ENCODE measurements at places on chromosomes 4 and X.

DNA sequence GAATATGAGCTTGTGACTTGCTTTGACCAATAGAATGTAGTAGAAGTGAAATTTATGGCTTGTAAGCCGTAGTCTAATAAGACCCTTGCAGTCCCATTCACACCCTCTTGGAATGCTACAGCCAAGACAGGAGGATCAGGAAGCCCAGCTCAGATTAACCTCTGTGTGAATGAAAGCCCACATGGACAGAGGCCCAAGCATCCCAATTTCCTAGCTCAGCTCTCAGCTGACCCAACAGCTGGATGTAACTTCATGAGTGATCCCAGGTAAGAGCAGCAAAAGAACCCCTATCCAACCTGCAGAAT, 12.8 kb upstream of the PPM1K start:
- no peak for DNase-seq

- no peak for DNase-seq
Observed at GRCh38 chr4:16417198-16417597, 190.9 kb upstream of the TAPT1 start.

DNA sequence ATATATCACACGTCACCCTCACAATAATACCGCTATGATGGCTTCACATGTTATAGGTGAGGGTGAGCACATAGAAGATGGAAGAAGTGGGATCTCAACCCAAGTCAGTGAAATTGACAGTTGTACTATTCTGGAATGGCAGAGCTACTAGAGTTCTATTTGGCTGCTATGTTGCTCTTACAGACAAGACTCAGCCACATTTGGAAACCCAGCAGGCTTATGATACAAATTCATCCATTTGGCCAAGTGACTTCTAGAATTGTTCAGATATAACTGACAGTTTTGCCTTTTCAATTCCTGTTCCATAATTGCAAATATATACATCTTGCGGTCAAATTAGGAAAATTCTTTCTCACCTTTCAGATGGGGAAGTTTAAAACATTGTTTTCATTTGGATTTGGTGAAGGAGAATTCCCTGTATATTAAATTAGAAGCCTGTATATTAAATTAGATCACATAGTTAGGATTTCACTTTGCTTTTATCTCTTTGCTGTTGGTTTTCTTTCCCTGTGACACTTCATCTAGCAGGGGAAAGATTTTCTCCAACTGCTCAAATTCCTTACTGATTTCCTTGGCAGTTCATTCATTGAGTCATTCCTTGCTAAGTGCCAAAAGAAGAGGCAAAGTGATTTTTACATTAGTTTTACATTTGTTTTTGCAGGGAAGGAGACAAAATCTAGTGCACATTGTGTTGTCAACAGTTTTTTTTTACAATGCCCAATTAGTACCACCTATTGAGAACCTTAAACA, 120.6 kb upstream of the TBC1D9 start:
- no peak for DNase-seq

GRCh38 chr4:174697896-174698295, 131.2 kb downstream of the GLRA3 start:
- DNase-seq, result no peak

DNA sequence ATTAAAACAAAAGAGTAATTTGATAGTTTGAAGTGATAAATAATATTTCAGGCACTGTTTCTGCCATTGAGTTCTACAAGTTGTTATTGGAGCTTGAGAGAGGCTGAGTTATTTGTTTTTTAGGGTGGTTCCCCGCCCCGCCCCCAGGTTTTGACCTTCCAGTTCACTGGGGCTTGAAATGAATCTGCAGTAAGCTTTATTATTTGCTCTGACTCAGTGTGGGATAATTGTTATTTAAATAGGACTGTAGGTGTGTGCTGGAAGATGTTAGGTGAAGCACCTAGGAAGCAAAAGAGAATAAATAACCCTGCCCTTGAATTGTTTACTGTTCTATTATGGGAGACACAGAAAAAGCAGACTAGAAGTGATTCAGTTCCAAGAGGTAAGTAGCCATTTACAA, 81.2 kb upstream of the KCNIP4 start:
- no peak for DNase-seq

GRCh38 chrX:147894366-147894963, 17.3 kb upstream of the FMR1 start:
- no peak for DNase-seq

DNA sequence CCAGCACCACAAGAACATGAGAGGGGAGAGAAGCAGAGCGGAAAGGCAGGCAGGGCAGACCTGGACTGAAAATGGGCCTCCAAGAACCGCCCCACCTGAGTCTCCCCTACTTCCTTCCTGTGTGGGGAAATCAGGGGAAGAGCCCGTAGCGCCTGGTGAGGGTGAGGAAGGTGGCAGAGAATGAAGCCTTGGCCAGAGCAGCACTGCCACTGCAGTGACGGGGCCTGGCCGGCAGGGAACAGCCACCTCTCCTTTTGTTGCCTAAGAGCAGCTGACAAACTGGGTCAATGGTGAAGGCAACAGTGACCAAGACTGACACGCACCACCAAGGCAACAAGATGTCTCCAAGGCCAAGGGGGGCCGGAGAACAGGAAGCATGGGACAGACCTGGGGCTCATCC, 58.4 kb upstream of the CBR4 start:
- DNase-seq, result no peak

- no peak for DNase-seq
Observed at GRCh38 chr4:166724369-166724768, 509.9 kb downstream of the SPOCK3 start.

GRCh38 chr4:3041192-3042142, 32.9 kb downstream of the HTT-AS start:
- no peak for DNase-seq

- DNase-seq, result no peak
Observed at GRCh38 chr4:20764366-20764992, 64.2 kb downstream of the PACRGL start.
